ENCODE measurements at places on chromosomes 7 and 10.

DNA sequence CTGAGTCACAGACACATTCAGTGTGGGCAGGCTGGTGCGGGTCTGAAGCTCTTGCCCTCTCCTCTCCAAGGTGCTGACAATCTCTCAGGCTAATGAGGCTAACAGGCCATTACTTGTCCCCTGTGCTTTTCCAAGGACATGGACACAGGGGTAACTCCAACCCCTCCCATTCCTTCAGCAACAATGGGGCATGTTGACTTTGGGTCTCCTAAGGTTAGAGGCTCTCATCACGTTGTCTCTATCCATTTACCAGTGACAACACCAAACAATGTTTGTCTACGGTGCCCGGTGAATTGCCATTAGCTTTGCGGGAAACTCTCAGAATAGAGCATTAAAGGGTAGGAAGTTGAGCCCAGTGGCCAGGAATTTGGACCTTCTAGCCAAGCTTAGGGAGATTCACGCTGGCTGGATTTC, 101.6 kb upstream of the TNS3 start:
- no peak for DNase-seq

DNA sequence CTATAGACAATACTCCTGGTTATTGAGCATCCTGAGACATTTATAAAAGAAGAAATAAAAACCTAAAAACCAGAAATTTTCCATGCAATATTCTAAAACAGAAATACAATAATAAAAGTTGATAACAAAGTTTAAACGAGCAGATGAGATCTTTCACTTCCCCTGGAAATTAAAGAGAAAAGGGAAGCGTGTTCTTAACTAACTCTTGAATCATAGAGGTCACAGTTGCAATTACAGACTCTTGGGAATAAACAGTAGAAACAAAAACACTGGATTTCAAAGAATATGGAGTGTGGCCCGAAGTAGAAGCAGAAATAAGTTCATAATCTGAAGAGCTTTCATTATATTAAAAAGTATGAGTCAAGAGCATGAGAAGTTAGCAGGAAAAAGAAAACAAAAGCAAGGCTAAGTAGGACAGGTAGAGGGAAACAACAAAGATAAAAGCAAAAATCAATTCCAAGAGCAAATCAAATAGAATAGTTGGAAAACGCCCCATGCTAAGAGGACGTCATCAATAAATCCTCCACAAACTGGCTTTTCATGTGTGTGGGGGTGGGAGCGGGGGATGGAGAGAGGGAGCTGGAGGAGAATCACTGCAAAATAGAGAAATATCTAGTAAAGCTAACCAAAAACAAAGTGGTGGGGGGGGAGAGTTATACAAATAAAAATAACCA, 55.2 kb upstream of the C10orf71 start:
- DNase-seq, result no peak

DNA sequence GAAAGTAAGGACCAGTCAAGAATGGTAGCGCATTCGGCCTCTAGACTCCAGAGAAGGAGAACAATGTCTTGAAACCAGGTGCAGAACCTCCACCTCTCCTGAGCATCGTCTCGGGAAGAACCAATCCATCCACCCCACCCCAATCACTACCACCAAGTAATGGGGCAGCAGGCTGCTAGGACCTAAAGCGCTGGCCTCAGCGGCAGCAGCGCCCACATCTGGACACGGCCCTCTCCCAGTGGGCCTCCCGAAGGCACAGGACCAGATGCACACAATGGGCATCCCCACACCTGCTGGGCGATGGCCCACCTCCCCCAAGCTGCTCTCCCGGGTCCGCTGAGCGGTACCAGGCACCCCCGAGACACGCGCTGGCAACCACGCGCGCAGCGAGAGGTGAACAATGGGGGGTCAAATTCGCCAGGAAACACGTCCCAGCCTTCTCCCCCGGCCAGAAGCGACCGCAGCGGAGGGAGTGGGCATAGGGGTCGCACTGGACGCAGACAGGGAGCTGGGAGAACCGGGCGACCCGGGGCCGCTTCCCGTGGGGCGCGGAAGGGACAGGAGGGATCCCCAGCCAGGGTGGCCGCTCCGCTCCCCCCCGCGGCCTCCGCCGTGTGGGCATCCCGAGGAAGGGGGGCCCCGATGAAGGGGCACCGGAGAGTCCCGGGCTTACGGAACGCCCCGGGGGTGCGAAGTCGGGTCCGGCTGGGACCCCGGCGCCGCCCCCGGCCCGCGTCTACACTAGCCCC, 506 bp downstream of the CTTNBP2 start:
- DNase-seq, result peak; percentile 29

GRCh38 chr7:151381348-151382078, 28.3 kb downstream of the WDR86 start:
- DNase-seq, result peak; percentile 67

Measured in D341Med (cell line).